HFFc6 (cell line): ENCODE measurements at places on chromosomes 5 and 9. TPM values are rescaled to one million over a fixed set of nuclear protein-coding genes. Genes with fewer than 3 reads are reported as not detected.

DNA sequence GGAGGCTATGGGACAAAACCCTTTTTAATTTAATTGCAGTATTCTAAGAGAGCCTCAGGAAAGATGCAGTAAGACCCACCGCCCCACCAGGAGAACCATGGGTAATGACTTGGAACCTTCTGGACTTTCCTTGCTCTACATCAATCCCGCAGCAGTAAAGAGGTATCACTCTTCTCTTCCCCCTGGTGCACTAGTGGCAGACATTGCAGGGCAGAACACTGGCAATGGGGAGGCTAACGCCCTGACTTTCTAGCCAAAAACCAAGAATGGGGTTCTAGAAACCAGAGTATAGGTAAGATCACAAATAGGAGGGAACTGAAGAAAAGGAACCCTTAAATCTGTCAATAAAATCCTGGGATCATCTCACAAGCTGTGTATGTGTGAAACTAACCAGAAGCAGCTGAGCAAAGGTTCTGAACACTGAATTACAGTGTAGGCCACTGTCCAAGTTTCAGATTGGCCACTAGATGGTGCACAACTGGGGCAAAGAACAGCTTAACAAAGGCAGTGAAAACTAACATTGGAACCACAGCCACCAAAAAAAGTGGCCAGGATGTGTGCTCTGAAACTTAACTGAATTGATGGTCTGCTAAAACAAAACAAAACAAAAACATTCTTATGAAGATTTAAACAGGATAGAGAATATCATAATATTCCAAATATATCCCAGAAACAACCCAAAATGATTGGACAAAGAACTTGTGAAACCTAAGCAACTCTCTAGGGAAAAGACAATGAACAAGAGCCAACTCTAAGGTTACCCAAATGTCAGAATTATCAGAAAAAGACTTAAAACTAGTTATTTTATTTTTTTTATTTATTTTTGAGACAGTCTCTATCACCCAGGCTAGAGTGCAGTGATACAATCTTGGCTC lies 6.6 kb upstream of the FAM151B start:
- DNase-seq: peak; percentile 65

- peak; percentile 17 for DNase-seq
Observed at GRCh38 chr9:114221706-114222465, 66.5 kb downstream of the COL27A1 start.

DNA sequence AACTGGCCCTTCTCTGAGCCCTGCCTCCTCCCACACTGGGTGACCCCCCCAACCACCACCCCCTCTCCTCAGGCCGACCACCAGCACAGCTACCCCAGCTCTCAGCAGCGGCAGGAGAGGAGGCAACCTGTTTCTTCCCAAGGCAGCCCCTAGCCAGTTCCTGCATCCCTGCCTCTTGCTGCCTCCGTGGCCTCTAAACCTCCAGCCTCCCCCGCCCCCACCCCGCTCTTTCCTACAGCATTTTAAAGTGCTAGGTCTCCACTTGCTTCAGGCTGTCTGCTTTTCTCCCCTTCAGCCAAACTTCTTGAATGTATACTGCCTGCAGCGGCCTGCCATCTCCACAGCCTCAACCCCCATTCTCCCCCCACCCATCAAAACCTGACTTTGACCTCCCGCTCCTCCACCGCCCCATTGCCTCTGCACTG lies 135.6 kb downstream of the DAB2IP start:
- DNase-seq: no peak

GRCh38 chr9:120481248-120481647 lies 98.7 kb downstream of the CDK5RAP2 start:
- DNase-seq: no peak

GRCh38 chr9:114911167-114911821 lies 19.1 kb downstream of the TNFSF8 start:
- DNase-seq: peak; percentile 56

DNA sequence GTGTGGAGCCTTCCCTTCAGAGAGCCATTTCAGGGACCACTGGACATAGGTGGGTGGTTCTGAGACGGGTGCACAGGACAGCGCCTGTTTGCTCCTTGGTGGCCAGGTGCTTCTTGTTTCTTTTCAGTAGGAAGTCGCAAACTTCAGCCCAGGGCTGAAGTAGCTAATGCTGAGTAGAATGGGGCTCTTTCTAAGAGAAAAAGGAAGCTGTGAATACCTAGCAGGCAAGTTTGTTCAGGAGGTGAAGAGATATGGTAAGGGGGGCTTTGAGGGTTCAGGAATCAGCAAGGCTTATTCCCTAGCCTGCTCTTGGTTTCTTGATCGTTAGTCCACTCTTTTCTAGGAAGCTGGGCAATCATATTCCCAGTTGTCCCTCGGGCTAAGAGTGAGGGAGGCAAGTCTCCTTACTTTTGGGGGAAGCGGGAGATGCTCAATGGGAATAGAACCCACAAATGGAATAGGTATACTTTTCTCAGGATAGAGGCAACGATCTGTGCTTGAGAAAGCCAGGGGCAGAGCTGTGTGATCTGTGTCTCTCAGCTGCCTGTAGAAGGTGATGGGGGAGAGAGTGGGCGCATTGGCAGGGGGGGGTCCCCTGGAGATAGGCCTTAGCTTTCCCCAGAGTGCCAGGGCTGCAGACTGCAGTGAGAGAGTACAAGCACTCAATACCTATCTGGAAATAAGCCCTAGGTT lies 1.9 kb upstream of the PURA start:
- no peak for DNase-seq

DNA sequence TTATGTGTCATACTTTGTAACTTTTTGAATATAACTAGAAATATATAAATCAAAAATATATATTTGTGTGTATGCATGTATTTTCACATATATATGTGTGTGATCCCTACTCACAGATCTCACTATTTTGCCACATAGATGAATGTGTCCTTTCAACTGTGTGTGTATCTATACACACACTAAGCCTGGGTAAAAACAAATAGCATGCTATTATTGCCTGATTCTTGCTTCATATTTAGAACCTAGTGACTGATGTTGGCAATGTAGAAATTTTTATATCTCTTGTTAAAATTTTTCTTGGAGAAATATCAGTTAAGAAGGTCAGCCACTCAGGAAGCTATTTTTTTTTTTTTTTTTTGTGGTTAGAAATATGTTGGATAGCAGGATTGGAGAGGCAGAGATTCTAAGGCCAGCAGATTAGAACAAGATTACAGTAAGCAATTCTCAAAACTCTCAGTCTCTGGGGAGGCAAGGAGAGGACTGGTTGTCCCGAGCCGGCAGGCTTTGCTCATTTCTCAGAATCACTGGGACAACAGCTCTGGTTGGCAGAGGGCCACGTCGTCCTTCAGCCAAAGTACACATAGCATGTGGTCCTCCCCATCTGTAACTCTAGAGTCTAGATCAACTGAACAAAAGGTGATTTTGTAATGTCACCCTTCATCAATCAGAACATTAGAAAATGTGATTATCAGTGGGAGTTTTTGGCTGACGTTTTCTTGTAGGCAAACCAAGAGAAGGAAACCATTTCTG lies 19.7 kb downstream of the C6 start:
- no peak for DNase-seq

GRCh38 chr5:58240322-58240721 lies 219.6 kb downstream of the PLK2 start:
- DNase-seq: peak; percentile 55

- peak; percentile 45 for DNase-seq
Observed at GRCh38 chr5:141846031-141846430, 32.2 kb downstream of the PCDH1 start.

DNA sequence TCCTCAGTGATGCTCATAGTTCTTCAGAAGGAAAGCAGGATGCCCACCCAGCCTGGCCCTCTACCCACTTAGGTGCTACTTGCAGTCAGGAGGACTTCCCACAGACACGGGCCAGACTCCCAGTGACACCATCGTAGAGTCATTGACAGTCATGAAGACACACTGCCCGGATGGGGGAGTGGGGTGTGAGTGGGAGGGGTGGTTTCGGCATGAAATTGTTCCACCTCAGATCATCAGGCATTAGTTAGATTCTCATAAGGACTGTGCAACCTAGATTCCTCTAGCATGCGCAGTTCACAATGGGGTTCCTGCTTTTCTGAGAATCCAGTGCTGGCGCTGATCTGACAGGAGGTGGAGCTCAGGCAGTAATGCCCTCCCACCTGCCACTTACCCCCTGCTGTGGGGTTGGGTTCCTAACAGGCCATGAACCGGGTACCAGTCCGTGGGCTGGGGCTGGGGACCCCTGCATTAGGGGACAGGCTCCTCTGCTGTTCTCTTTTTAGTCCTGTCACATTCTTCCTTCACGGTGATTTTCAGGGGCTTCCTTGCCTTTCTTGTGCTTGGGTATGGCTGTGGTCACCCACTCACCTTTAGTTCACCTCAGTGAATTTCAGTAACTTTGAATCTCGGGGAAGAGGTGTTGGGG lies 88.2 kb upstream of the ANKRD55 start:
- no peak for DNase-seq

DNA sequence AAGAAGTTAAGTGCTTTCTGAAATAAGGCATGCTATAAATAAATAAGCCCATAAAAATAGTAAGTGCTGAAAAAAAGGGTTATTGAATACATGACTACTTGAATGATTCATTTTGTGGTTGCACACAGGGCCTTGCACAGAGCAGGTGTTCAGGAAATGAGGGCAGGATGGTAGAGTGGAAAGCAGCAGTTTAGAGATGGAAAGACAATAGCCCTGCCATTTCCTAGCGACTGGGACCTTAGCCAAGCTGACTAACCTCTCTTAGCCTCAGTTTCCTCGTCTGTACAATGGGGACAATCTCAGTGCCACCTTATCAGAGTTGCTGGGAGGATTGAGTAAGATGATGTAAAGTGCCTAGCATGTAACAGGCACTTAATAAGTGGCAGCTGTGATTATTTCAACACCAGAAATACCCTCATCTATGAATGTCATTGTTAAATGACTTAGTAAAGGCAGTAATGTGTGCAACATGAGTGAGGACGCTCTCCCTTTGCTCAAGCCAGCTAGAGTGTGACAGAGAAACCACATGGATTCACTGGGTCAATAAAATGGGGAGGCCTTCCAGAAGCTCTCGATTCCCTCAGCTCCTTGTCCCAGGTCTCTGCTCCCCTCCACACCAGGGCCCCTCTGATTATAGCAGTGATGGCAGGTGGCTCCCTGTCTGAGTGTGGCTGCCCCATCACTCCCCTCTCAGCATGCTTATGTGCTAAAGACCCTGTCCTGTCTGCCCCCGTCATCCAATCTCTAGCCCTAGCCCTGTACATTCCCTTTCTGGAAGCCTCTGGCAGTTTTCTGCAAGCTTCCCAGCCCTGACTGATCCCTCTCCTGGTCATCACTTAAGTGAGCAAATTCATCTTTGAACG lies 16.0 kb upstream of the PHF19 start:
- peak; percentile 63 for DNase-seq

DNA sequence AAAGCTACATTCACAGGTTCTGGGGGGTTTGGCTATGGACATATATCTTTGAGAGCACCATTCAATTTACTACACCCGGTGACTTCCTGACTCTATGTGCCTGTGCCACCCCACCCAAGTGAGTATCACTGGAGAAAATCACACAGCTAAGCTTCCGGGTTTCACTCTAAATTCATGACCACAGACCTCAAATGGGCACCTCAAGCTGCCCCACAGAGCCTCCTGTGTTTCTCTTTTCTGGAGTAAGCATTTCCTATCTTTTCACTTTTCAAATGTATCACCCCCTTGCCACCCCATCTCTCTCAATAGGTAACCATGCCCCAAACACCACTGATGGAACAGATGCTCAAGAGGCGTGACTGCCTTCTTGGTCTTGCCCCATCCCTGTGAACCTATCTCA lies 49.2 kb upstream of the NEK6 start:
- DNase-seq: no peak

DNA sequence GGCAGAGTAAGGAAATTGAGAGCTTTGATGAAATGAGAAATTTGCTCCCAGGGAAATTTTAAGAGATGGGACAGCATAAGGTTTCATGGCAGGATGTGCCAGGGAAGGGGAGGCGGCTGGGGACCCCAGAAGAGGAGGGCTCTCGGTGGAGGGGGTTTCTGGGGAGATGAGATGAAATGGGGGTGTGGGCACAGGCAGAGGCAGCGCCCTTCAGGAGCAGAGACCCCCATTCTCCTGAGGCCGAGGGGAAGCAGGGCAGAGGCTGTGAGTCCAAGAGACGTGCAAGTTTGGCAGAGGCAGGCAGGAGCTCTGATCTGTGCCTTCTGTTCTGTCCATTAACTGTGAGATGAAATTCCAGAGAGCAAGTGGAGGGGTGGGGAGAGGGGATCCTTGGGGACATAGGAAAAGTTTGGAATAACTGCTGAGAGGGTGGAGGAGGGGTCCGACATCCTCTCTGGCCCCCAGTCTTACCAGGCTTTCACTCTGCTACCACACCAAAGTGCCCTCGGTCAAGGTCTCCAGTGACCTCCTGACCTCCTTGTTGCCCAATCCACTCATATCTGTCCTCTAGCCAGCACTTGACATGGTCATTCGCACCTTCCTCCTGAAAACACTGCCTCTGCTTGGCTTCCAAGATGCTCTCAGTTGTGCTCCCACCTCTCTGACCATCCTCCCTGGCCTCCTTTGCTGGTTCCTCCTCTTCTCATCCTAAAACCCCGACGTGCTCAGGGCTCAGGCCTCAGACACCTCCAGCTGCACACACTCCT lies 108.1 kb upstream of the MVB12B start:
- no peak for DNase-seq

GRCh38 chr9:89992326-89993198 lies 387.8 kb downstream of the GADD45G start:
- DNase-seq: no peak

DNA sequence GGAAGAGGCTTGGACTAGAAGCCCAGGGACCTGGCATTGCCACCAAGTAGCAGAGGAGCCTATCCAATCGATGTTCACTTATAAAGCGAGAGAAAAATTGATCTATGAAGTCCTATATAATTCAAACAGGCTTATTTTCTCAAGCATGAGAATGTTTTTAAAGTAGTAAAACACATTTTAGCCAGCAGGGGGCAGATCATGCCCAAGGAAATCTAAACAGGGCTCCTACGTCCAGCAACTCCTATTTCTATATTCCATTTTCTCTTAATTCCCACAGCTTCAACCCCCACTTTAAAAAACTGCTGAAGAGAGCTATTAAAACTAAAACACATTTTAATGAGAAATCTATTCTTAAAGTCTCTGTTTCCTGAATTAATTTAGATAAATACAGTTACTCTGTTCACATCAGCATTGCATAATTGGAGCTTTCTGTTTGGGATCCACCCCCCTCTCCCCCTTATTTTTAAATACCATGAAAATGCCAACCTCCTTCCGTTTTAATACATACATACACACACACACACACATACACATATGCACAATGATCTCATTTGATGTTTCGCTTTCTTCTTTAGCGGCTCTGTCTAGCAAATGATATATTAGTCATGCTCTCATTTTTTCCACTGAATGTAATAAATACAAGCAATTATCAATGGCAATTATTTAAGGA lies 144.9 kb downstream of the MYO10 start:
- DNase-seq: peak; percentile 53

GRCh38 chr5:9617739-9618504 lies 12.2 kb downstream of the TAS2R1 start:
- DNase-seq: no peak

PHF24 gene
- not detected in 2 replicates for total RNA-seq

FGD3 gene
- total RNA-seq: not detected in 3 replicates

DMGDH gene
- total RNA-seq: 0.53 TPM in 1 of 3 replicates, not detected in the others

KIF4B gene
- 0.11 TPM in 1 of 2 replicates, not detected in the other for total RNA-seq

CNOT6 gene
- 19.6 to 21.0 TPM (median 20.5 TPM) in 3 replicates for total RNA-seq

CMYA5 gene
- total RNA-seq: 0.35 to 0.87 TPM (median 0.39 TPM) in 3 replicates

AFAP1L1 gene
- total RNA-seq: 3.7 to 6.4 TPM (median 5.1 TPM) in 3 replicates

LRRC19 gene
- total RNA-seq: not detected in 2 replicates
